Common myeloid progenitor, CD34-positive (primary cell): ENCODE measurements at places on chromosomes 7 and 10.

DNA sequence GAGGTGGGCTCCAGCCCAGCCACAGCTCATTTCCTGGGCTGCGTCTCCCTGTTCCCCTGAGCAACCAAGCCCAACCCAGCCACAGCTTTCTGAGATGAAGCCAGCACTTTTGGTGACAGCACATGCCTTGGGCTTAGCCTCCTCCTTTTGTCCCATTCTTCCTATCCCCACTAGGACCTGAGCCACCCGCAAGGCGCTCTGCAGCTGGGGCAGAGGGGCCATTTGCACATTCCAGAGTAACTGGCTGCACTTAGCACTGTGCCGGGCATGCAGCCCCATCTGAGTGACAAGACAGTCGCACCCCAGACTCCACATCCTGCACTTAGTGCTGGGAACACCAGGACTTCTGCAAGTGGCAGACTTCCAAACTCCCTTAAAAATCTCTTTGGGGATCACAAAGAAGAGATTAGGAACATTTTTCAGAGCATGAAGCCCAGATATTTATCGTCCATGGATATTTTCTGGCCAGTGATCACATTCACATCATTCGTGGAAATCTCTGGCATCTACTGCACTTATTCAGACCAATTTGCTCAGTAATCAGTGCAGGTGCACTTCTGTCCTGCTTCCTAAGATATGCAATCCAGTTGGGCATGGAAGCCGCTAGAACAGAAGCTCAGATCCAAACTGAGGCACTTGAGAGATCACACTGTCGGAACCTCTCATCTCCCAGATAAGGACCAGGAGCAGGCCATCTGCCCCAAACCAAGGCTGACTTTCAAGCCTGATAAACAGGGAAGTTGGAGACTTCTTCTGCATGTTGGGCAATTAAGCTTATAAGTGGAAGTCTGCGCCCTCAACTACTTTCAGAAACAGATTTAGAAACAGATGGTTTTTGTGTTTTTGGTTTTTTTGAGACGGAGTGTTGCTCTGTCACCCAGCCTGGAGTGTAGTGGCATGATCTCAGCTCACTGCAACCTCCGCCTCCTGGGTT is 26.4 kb downstream of the CHST15 start:
- no peak for DNase-seq

- DNase-seq: no peak
Measured at GRCh38 chr10:29634764-29635625, at the start of gene SVIL. Gene SVIL (minus strand): TSS chr10:29634971. CDS start chr10:29555058, 79,913 bp downstream.

- DNase-seq: peak; percentile 45
Measured at GRCh38 chr10:100621360-100622205, 85.8 kb downstream of the HIF1AN start.

GRCh38 chr10:24847112-24848070 is 105.0 kb downstream of the PRTFDC1 start:
- DNase-seq: no peak

DNA sequence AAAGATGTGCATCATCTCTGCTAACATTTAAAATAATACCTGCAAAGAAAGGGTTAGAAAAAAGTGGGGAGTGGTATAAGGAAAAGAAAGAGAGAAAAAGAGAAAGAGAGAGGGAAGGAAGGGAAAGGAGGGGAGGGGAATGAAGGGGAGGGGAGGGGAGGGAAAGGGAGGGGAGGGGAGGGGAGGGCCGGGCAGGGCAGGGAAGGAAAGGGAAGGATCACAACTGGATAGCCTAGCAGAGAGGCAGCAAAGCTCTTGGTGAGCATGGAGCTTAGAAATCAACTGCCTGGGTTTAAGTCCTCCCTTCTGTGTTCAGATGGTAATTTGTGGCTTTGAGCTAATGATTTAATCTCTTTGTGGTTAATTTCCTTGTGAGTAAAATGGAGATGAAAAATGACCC is 5.4 kb upstream of the FAM237B start:
- DNase-seq: no peak

GRCh38 chr7:2970861-2971260 is 72.8 kb downstream of the CARD11 start:
- DNase-seq: no peak

- no peak for DNase-seq
Measured at GRCh38 chr7:149317986-149318672, 56.1 kb downstream of the ZNF783 start.

GRCh38 chr7:99399597-99399996 is 8.8 kb downstream of the PDAP1 start:
- DNase-seq: no peak

- DNase-seq: no peak
Measured at GRCh38 chr10:38093816-38094157, 350 bp upstream of the ZNF37A start.

- DNase-seq: no peak
Measured at GRCh38 chr7:47806701-47807103, 141.6 kb downstream of the PKD1L1 start.

DNA sequence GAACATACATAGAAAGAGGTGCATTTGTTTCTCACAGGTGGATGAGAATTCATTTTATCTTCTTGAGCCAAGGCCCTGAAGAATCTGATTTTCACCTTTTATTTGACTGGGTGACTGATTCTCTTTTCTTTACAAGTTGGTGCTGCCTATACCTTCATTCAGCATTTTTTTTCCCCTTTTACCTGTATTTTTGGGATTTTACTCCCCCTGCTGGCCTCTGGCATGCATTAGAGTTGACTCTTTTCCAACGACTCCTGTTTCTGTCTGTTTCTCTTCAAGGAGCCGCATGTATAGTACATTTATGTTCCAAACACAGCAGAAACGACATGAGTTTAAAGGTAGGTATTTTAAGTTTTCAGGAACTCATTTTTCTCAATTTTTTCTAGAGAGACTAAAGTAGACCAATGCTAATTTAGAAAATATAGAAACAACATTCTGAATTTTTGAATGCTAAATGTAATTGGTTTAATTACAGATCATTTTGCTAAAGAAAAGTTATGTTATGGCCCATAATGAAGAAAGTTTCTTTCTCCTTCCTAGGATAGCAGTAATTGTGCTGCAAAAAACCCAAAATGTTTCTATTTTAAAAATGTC is 149.8 kb upstream of the HDAC9 start:
- peak; percentile 73 for DNase-seq

- no peak for DNase-seq
Measured at GRCh38 chr7:47231032-47231431, 350.9 kb downstream of the TNS3 start.

DNA sequence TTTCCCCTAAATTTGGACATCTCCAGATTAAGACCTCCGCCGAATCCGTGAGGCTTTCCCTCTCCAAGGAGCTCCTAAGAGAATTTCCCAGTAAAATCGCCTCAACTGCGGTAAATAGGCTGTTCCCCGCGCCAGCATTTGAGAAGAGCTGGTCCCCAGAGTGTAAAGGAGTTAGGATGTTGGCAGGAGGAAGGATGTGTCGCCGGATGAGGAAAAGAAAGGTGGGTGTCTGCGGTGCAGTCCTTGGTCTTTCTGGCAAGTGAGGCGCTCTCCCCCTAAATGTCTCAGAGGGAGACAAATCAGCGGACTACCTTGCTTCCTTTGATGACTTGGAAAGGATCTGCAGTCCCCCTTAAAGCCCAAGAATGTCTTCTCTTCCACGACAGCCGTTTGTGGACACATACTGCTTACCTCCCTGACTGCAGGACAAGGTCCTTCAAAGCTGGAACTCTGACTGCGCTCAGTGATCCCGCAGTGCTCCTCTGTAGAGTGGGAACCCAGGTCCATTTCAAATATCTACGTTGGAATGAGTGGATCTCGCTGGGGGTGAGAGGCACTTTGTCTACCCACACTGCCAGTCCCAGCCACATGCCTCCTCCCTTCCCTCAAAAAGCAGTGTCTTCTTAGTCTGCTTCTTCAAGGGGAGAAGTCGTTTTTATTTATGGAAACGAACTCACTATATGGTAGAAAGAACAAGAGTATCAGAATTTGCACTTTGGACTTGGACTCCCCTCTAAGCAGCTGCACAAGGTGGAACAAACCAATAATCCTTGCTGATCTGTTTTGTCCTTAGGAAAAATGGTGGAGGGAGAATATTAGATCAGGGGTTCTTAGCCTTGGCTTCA is 1.1 kb upstream of the DLG5 start:
- DNase-seq: no peak

DNA sequence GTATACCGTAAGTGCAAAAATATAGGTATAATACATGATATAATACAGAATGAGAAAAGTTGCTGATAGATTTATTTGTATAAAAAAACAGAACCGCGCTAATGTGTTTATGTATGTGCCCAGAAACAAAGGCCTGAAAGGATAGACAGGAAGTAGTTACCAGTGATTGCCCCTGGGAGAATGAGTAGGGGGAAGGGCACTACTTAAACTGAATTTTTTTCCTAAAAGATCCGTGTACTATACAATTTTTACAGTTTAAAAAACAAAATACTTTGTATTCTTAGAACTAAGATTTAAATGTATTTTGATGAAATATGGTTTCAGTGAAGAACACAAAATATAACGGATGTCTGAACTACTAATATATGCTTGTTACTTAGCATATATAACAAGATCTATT is 2.9 kb downstream of the IPMK start:
- DNase-seq: peak; percentile 19

- DNase-seq: no peak
Measured at GRCh38 chr7:127812540-127812939, 160.5 kb downstream of the SND1 start.

GRCh38 chr7:123604739-123605138 is 3.1 kb downstream of the ASB15 start:
- DNase-seq: no peak

- DNase-seq: no peak
Measured at GRCh38 chr7:130154501-130155317, 50.5 kb downstream of the TMEM209 start.

GRCh38 chr10:131748831-131749766 is 151.7 kb upstream of the PPP2R2D start:
- no peak for DNase-seq

- DNase-seq: no peak
Measured at GRCh38 chr10:83142074-83142563, 997.2 kb upstream of the GHITM start.

GRCh38 chr10:129864601-129865126 is 99.4 kb downstream of the EBF3 start:
- peak; percentile 40 for DNase-seq

DNA sequence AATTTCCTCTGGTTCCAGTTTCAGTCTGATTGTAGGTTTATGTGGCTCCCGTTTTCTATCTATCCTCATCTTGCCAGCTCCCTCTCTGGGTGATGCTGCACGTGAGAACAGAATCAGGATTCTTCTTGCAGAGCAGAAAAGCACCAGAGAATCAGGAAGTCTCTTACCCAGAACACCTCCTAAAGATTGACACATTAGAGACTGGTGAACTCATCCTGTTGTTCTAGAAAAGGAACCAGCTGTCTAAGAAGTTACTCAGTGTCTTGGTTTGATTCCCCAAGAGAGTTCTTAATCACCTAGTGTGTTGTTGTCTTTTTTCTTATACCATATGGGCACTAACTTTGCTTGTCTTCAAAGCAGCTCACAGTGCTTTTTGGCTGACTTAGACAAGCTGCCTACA is 152.4 kb downstream of the DGKI start:
- DNase-seq: no peak

GRCh38 chr10:34010891-34011290 is 676.4 kb upstream of the NRP1 start:
- peak; percentile 98 for DNase-seq

- DNase-seq: peak; percentile 55
Measured at GRCh38 chr10:99276848-99277486, 41.3 kb upstream of the HPSE2 start.

GRCh38 chr7:149834601-149835000 is 3.6 kb upstream of the ZNF862 start:
- no peak for DNase-seq

DNA sequence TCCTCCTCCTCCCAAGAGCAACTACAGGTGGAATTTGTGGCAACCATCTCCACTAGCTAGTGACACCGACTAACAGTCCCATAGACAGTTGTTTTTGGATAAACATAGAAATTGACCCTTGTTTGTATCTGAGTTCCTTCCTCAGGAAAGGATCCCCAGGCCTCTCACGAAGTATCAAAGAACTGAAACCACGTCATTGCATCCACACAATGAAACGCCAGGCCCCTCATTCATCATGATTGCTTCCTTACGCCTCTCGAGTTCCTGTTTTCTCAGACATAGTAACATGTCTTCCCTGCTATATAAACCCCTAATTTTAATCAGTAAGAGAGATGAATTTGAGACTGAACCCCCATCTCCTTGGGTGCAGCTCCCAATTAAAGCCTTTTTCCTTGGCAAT is 18.1 kb downstream of the SLC35G1 start:
- peak; percentile 22 for DNase-seq

GRCh38 chr7:111168182-111168581 is 77.3 kb downstream of the LRRN3 start:
- DNase-seq: no peak

GRCh38 chr10:116307455-116307854 is 16.8 kb upstream of the CCDC172 start:
- no peak for DNase-seq

DNA sequence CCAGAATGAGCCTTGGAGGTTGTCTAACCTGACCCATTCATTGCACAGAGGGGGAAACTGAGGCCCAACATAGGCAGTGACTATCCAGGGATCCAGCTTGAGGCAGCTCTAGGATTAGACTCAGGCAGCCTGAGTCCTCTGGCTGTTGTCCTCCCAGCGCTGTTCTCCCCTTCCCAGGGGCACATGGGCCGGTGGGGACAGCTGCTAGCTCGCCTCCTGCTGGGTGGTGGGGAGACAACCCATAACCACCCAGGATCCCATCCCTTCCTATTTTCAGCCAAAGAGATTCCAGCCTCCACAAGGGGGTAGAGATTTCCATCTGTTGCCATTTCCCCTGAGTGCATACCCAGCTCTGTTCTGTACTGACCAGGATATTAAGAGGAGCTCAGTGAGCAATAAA is 145.1 kb upstream of the GPR26 start:
- DNase-seq: no peak

DNA sequence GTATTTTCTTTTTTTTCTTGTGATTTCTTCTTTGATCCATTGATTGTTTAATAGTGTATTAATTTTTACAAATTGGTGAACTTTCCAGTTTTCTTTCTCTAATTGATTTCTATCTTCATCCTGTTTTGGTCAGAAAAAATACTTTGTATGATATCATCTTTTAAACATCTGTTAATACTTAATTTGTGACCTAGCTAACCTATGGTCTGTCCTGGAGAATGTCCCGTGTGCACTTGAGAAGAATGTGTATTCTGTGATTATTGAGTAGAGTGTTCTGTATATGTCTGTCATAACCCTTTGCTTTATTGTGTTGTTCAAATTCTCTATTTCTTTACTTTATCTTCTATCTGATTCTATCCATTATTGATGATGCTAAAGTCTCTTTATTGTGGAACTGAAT is 65.8 kb upstream of the ZEB1 start:
- no peak for DNase-seq

DNA sequence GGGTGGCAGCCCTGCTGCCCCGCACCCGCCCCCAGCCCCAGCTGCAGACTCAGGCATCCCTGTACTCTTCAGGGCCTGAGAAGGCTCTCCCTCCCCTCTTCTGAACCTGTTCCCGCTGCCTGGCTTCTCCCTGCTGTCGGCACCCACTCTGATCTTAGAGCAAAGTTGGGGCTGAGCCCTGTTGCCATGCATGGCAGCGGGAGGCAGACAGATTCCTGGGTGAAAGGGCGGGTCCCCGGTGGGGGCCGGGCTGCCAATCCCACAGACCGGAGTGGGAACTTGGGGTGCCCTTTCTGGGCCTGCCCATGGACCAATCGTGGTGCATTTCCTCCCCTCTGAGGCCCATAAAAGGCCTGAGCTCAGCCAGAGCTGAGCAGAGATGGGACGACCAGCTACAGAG is 80.7 kb downstream of the SPDYE5 start:
- no peak for DNase-seq
